ENCODE measurements at places on chromosomes 3 and 15.

GRCh38 chr15:81819924-81820635 lies 225.7 kb downstream of the MEX3B start:
- no peak for DNase-seq

- no peak for DNase-seq
Observed at GRCh38 chr15:66763186-66764071, 61.4 kb downstream of the SMAD6 start.

DNA sequence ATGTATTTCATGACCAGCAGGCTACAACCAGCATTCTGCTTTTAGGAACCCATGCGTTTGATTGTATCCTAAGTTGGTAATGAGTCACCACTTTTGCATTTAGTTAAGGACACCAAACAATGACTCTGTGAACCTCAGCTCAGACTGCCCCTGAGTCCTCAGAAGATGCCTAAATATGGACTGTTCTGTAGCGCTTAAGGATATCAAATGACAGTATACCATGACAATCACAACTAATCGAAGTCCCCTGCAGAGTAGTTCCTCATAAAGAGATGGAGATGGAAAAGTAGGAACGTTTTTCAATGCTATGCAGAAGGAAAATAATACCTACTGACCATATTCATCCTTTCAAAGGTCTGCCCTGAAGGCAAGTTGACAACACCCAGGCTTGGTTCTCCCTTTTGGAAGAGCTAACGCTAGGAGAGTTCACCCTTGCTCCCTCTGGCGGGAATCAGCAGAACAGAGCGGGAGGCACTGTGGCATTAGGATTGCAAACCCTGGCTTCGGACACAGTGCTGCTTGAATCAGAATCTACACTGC lies 508.6 kb downstream of the FHIT start:
- no peak for DNase-seq

- no peak for DNase-seq
Observed at GRCh38 chr15:71880276-71880675, 69.9 kb downstream of the NR2E3 start.

GRCh38 chr15:29143909-29144635 lies 125.5 kb downstream of the NSMCE3 start:
- DNase-seq: no peak

Measured in stimulated activated CD4-positive, alpha-beta T cell treated with anti-CD3 and anti-CD28 coated beads, Interleukin-12 subunit alpha, Interleukin-12 subunit beta, amount 100 ng/mL, for 48 hours (primary cell).